ENCODE measurements at places on chromosomes 7 and 10.

DNA sequence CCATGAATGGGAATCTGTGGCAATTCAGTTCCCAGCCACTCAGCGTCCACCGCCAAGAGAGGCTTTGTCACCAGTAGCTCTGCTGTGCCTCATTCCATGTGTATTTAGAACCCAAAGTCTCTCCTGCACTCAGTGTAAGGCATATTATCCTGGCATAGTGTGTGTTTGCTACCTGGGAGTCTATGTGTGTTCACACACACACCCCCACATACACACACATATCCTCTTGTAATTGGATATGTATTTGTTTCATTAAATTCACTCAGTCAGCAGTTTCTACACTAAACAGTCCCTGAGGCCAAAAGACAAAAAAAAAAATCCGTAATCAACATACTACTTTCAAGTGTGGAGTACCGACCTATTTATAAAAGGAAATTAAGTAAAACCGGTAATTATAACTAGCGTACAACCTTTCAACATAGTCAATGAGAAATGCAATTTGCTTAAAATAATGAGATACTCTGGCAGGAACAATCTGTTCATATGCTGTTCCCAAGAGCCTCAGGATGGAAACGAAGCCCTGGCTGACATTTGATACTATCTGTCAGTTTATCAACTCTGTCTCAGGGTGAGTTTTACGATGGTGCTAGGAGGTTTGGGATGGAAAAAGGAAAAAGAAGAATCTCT, 425.8 kb upstream of the CELF2 start:
- DNase-seq = no peak

GRCh38 chr10:125014836-125015355, 73.0 kb downstream of the ZRANB1 start:
- no peak for DNase-seq

GRCh38 chr10:128047351-128047750, 78.9 kb downstream of the MKI67 start:
- peak; percentile 12 for DNase-seq

GRCh38 chr10:13074563-13075451, 25.2 kb upstream of the OPTN start:
- DNase-seq = peak; percentile 64

DNA sequence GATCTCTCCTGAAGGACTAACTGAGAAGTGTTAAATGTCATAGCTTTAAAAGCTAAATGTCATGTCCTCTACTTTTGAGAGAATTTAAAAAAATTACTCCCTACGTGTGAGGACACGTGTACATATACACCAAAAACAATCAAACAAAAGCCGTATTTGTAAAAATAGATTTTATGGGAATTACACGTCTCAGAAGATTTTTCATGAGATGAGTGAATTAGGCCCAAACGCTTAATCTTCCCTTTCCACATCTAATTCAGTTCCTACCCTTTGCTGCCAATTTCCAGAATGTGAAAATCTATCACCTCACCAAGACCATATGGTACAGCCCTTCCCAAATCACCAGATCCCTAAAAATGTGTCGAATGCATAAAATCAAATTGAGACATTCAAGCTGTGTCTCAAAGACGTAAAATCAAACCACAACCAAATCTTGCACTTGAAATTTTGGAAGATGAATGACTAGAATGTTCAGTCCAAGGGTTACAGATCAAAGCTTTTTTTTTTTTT, 1.0 kb upstream of the CTTNBP2 start:
- DNase-seq = no peak

DNA sequence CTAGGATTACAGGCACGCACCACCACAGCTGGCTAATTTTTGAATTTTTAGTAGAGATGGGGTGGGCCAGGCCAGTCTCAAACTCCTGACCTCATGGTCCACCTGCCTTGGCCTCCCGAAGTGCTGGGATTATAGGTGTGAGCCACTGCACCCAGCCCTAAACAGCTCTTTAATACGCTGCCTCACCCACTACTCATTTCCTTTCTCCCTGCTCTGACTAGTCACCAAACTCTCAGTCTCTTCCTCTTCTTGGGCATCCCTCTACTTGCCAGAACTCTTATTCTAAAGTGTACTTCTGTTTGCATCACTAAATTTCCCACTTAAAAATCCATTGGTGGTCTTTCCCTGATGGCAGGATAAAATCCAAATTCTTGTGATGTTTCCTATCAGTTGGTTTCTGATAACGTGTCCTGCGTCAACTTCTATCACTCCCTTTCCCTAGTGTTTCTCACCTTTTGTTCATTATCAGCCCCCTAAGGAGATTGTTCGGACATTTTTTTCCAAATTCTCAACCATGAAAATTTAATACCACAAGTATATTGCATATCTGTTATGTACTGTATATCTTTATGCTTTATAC, 124.7 kb downstream of the CUBN start:
- no peak for DNase-seq

GRCh38 chr10:90575125-90575524, 282.7 kb downstream of the HTR7 start:
- DNase-seq = no peak

DNA sequence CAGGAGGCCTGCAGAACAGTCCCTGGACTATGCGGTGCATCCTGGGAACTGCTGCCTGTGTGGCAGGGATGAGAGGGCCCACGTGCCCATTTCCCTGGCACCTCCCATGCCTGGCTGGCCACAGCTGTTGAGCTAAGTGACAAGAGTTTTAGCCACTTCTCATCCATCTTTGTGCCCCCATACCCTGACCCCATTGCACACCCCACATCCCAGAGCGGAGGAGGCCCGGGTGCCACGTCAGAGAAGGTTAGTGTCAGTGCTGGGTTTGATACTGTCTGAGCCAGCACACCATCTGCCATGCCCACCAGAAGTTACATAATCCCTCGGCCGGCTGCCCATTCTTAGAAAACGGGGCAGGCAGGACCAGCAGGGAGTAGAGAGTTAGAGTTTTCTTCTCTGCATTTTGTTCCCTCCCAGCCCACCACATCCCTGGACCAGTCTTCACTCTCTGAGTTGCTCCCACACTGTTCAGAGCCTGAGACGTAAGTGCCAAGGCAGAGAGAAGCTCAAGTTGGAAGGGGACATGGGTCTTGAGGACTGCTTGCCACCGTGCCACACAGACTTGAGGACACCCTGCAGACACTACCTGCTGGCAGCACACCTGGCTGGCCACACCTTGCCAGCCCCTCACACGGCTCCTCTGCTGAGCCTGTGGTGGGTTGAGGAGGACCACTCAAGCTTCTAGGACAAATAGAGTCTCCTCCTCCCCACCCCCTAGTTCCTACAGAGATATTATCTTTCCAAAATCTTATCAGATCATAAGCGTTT, 13.1 kb downstream of the UNC5B start:
- DNase-seq = no peak
